ENCODE measurements at places on chromosomes 4 and X.
A peak's percentile ranks its signal among the peaks of the same experiment; 100 is the strongest.

GRCh38 chrX:137362583-137362982 is 203.3 kb upstream of the ZIC3 start:
- no peak overlapping the region for H3K4me3 ChIP-seq
- DNase-seq = no peak
- H3K27me3 ChIP-seq = no peaks in the 10 kb centered on the region

DNA sequence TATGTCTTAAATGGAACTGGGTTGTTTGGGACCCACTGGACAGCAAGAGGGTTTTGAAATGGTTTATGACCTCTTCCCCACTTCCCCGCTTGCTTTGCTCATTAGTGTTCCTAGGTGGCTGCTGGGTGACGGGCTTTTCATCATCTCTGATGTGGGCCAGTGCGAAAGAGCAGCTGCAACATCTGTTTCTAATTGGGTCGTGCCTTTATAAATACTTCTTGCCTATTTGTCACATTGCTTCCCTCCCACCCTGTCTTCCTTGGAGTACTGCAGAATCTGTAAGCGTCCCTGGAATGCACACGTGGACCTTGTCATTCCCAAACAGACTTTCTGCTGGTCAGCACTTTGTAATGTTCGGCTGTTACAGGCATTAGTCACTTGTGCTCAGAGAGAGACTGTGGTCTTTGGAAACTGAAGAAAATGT is 35.2 kb downstream of the SEPTIN11 start:
- 0 out of 2 replicates have a peak overlapping the region, but pooled peaks have one; percentile 23 for H3K4me3 ChIP-seq
- peaks cover 58% of the 10 kb centered on the region for H3K4me1 ChIP-seq
- H3K36me3 ChIP-seq = no peaks in the 10 kb centered on the region
- no peaks in the 10 kb centered on the region for H3K27me3 ChIP-seq

GRCh38 chr4:183563874-183564273 is 59.0 kb downstream of the ING2 start:
- H3K27ac ChIP-seq = no peak overlapping the region
- no peaks in the 10 kb centered on the region for H3K36me3 ChIP-seq
- no peaks in the 10 kb centered on the region for H3K4me1 ChIP-seq
- H3K27me3 ChIP-seq = no peaks in the 10 kb centered on the region

- no peak overlapping the region for H3K27ac ChIP-seq
- DNase-seq = no peak
- H3K4me1 ChIP-seq = peaks cover 28% of the 10 kb centered on the region
- no peaks in the 10 kb centered on the region for H3K36me3 ChIP-seq
- no peak overlapping the region for H3K4me3 ChIP-seq
- no peaks in the 10 kb centered on the region for H3K27me3 ChIP-seq
Observed at GRCh38 chr4:4461178-4461577, 74.3 kb downstream of the NSG1 start.

DNA sequence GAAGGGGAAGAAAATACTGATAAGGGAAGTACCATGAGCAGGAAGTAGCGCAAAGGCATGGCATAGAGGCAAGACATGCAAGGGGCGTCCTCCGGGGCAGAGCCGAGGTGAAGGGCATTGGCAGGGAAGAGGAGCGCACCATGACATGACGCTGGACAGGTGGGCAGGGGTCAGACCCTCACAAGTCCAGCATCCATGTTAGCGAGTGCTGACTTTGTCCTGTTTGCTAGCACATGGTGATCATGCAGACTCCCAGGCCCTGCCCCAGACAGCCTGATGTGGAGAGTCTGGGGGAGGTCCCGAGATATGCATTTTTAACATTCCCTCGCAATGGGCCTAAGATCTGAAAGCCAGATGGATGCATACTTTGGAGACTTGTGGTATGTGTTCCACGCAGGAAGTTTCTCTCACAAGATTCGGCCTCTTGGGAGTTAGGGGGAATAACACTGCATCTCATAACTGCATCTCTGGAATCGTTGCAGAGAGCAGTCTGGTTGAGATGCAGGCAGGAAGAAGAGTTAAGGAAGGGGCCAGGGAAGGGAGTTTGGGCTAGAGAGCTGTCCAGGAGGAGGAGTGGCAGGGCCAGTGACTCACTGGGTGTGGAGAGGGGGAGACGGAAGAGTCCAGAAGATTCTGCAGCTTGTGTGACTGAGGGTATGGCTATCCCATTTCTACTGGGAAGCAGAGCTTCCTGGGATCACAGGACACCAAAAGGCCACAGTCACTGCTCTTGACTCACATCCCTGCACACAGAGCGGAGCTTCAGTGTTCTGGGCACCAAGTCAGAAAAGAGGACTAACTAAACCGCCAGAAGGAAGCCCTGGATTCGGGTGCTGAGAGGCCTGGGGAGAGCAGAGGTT is 59.7 kb downstream of the FAM184B start:
- no peaks in the 10 kb centered on the region for H3K27me3 ChIP-seq
- no peak for DNase-seq
- H3K4me1 ChIP-seq = no peaks in the 10 kb centered on the region
- no peaks in the 10 kb centered on the region for H3K36me3 ChIP-seq

- H3K4me1 ChIP-seq = no peaks in the 10 kb centered on the region
- H3K27ac ChIP-seq = no peak overlapping the region
- no peak overlapping the region for H3K4me3 ChIP-seq
- H3K36me3 ChIP-seq = no peaks in the 10 kb centered on the region
- H3K27me3 ChIP-seq = no peaks in the 10 kb centered on the region
Observed at GRCh38 chr4:158322109-158322508, 111.8 kb downstream of the TMEM144 start.
